NCI-H2081 treated with DMSO at 0.1 percent for 48 hours (cell line): ENCODE measurements at places on chromosomes 11 and 22.

- DNase-seq: no peak
Measured at GRCh38 chr11:72630104-72630852, 43.9 kb downstream of the PDE2A start.

DNA sequence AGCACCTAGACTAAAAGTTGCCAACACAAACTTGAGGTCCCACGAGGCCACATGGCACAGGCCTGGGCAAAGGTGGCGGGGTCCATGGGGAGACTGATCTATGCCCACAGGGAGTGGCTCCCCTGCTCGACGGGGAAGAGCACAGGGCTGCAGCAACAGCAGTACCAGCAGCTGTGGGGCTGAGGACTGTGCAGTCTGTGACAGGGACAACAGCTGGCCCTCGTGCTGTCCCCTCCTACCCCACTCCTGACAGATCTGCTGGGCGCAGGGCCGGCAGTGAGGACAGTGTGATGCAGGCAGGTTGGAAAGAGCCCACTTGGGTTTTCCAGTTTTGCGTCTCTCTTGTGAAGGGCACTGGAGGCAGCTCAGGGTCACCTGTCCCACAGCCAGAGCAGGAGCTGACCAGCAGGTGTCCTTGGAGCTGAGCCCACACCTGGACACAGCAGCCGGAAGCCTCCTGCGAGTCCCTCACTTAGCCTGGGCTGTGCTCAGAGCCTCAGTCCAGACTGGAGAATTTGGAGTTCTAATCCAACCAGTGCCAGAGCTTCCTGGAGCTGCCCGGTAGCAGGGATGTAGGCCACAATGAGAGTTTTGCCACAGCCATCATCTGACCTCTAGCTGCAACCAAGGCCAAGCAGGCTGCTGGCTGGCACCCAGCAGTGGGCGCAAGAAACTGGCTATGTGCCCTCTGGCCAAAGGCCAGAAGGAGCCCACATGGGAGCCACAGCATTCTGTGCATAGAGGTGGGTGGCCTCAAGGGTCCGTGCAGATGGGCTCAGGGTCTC lies 3.6 kb upstream of the GAS2L1 start:
- DNase-seq: no peak

DNA sequence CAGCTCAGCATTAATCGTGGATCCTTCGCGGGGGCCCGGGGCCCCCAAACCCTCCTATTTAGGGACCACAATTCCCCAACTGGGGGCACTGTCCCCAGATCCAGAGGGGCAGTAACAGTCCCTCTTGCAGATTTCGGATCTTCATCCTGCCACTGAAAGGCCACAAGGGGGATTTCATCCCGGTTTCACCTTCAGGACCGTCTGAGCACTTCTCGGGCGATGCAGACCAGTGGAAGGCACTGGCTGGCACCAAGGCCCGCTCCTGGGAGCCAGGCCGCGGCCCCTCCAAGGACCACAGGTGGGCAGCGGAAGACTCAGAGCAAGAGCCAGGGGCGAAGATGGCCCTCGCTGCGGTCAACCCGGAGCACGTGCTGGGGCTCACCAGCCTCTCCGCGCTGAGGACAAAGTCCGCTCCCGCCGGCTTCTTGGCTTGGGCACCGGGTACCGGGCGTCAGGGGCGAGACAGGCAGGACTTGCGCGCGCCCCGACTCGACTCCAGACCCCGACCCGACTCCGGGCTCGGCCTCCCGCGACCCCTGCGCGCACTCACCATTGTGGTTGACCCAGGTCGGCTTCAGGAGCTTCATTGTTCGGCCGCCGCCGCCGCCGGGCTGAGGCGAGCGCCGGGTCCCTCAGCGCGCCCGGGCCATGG lies 517 bp downstream of the HIRA start:
- DNase-seq: no peak

- no peak for DNase-seq
Measured at GRCh38 chr11:66420671-66421476, at the start of gene NPAS4. NPAS4 (plus strand) TSS chr11:66421035; CDS start chr11:66421180, 145 bp downstream.

- DNase-seq: no peak
Measured at GRCh38 chr11:85903406-85903805, 48.2 kb downstream of the CCDC83 start.

- no peak for DNase-seq
Measured at GRCh38 chr11:109968299-109968698, 124.9 kb upstream of the ZC3H12C start.

DNA sequence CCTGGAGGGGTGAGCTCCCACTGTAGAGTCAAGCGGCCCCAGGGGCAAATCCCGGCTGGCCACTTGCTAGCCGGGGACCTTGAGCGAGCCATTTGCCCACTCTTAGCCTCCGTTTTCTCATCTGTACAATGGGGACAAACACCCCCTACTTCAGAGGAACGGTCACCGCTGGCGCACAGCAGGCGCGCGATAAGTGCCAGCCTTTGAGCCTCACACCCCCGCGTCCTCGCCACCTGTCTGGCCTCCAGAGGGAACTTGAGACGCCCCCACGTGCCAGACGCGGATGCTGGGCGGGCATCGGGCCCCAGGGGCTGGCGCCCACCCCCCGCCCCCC lies 72.6 kb upstream of the TCF20 start:
- no peak for DNase-seq

- DNase-seq: no peak
Measured at GRCh38 chr22:38860283-38861169, 11.5 kb downstream of the CBX6 start.

DNA sequence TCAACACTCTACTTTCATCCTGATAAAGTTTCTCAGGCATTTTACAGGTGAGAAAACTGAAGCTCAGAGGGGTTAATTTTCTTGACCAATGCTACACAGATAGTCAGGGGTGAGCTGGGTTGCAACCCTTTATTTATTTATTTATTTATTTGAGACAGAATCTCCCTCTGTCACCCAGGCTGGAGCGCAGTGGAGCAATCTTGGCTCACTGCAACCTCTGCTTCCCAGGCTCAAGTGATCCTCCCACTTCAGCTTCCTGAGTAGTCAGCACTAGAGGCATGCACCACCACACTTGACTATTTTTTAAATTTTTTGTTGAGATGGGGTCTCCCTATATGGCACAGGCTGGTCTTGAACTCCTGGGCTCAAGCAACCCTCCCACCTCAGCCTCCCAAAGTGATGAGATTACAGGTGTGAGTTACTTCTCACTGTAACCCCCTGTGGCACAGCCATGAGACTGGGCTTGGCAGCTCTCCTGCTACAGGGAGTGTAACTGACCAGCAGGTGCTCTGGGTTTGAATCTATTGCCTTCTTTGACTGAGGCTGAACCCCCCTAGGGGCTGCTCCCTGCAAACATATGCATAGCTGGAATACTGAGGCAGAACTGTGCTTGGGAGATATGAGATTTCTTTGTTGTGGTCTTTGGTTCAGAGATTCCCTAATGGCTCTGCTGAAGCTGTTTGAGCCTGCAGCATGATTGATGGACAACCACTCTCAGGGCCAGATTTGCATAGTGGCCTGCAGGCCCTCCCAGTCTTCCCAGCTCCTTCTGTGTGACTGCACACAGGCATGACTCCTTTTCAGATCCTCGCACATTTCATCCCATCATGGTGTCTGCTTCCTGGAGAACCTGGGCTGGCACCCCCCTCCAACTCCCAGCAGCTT lies 6.1 kb downstream of the C11orf96 start:
- no peak for DNase-seq

GRCh38 chr22:25146307-25146706 lies 53.4 kb upstream of the CRYBB3 start:
- DNase-seq: no peak

DNA sequence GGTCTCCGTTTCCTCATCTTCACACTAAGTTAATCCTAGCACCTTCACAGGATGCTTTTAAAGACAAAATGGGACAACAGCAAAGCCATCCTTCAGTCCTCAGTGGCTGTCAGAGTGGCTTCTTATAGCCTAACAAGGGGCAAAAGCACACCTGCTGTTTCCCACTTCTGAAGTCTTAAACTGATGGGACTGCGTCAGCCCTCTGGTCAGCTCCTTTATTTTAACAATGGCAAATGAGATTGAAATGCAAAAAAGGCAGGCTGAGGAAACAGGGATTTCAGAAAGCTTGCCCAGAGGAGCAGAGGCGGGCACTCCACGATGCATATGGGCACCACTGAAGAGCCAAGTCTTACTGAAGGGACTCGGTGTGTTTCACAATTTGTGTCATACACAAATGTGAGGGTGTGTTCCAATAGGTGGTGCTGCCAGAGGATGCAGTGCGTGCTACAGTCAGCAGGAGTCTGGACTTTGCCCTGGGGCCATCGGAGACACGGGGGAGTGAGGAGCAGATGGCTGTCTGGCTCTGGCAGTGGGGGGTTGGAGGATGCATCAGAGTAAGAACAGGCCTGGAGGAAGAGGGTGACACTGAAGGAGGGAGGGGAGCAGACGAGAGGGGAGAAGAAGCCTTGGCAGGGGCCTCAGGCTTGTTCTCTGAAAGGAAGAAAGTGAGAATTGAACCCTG lies 47.3 kb downstream of the TENM4 start:
- DNase-seq: no peak
